ENCODE measurements at places on chromosomes 13 and 19.

DNA sequence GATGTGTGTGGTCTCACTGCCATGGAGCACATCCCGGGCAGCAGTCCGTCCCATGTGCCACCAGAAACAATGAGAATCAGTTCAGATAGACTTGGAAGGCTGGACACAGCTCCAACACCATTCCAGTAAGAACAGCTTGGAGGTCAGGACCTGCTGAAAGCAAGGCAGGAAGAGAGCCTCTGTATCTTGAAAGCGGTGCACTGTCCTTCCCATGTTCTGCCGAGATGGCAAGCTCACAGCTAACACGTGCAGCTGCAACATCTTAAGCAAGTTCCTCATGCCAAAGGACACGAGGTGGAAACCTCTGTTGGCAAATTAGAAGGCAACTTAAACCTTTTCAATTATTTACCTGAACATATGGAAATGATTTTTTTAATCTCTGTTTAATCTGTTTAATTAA lies 175.4 kb downstream of the DLEU7 start:
- DNase-seq: no peak

DNA sequence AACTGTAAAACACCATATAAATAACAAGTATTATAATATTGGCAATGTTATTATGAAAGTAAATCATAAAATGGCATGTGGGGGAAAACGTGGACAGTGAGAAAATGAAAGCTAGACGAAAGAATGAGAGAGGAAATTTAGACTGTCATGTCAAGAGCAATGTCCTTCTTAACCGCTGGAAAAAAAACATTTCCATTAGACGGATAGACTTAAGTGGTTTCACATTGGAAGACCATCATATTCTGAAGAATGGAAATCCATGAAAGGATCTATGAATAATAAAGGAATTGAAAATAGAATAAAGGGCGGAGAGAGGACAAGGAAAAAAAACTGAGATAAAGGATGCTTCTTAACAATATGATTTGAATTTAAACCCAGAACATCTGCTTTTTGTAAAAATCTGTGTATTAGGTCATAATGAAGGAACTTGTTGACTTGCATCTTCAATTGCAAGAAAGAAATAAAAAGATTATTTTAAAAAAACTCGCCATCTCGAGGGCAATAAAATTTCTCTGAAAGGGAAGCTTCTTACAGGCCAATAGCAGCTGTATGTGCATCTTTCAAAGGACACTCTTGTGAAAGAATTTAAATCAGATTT lies 90.6 kb downstream of the SPRY2 start:
- DNase-seq: no peak

DNA sequence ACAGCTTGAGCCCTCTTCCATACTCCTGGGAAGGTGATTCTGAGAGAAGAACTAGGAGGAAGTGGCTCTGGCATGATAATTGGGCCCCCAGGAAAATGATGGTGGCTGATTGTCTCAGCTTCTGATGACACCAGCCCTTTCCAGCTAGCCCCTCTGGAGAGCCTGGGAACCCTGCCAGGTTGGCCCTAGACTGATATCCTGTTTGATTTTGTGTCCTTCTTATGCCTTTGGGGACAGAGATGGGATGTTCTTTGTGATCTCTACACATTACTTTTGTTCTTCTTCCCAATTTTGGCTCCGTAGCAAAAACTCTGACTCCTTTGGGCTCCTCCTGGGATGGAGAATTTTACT lies 39.7 kb downstream of the ERICH6B start:
- peak; percentile 20 for DNase-seq

GRCh38 chr13:102399791-102400674 lies 1.8 kb downstream of the FGF14 start:
- DNase-seq: peak; percentile 26

GRCh38 chr19:14361824-14362223 lies 19.4 kb upstream of the ADGRE5 start:
- no peak for DNase-seq

- no peak for DNase-seq
Observed at GRCh38 chr13:44769686-44770085, 193.6 kb upstream of the TSC22D1 start.

DNA sequence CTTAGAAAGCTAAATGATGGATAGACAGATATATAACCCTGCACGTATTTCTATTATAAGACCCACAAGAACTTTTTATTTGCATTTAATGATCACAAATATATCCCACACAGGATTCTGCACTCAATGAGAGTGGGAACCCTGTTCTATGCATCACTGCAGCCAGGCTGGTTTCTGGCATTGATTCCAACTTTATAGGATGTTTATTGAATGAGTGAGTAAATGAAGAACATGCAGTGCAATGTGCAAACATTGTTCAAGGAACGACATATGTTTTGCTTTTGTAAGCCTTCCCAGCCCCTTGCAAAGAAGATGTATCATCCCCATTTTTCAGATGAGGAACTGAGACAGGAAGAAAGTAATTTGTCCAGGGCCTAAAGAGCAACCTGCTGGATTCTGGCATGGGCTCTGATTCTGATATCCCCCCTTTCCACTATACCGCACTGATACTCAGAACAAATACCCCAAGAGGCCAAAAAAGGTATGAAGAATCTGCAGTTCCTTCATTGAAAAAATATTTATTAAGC lies 246.3 kb downstream of the LACC1 start:
- no peak for DNase-seq

DNA sequence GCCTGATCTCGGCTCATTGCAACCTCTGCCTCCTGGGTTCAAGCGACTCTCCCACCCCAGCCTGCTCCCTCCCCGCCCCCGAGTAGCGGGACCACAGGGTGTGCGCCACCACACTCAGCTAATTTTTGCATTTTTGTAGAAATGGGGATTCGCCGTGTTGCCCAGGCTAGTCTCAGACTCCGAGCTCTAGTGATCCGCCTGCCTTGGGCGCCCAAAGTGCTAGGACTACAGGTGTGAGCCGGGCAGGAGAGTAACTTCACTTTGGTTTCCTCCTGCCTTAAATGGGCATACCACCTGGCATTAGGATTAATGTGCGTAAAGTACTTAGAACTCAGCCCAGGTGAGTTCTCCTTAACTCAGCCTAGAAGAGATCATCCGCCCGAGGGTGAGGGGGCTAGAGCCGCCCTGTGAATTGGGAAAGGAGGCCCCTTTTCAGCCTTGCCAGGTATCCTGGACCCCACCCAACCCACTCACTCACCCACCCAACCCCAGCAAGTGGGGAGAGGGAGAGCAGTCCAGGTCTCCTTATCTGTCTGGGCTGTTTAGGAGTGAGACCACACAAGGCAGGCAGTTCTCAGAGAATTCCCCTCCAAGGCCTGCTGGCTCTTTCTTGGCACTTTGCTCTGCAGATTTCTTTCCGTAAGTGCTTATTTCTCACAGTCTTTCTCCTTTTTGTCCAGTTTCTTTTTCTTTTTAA lies 1.2 kb upstream of the ZFP36 start:
- DNase-seq: no peak

DNA sequence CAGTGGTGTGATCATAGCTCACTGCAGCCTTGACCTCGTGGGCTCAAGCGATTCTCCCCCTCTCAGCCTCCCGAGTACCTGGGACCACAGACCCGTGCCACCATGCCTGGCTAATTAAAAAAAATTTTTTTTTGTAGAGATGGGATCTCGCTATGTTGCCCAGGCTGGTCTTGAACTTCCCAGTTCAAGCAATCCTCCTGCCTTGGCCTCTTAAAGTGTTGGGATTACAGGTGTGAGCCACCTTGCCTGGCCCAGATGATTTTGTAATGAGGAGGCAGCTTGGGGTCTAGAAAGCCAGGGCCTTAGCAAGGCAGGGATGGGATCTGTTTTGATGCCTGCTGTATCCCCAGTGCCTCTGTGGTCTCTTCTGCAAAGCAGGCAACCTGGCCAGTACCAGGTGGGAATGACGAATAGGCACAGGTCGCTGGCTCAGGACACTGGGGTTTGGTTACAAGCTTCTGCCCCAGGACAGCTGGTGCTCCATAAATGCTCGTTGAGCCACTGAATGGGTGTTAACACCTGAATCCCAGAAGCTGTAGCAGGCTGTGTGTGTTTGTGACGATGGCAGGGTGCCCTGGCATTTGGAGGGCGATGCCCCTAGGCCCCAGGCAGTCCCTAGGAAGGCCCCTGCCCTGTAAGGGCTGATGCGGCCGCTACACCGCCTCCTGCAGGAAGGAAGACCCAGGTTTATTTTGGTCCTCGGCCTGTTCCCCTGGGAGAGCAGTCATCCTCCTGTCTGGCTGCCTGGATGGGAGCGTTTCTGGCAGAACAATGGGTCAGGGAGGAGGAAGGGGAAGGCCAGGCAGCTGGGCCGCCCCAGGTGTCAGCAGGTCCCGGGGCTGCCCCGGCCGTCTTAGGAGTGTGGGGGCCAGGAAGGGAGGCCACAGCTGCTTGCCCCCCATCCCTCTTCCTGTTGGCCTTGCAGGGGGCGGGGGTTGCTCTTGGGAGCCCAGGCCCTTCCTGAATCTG lies 8.6 kb downstream of the TNFAIP8L1 start:
- no peak for DNase-seq

DNA sequence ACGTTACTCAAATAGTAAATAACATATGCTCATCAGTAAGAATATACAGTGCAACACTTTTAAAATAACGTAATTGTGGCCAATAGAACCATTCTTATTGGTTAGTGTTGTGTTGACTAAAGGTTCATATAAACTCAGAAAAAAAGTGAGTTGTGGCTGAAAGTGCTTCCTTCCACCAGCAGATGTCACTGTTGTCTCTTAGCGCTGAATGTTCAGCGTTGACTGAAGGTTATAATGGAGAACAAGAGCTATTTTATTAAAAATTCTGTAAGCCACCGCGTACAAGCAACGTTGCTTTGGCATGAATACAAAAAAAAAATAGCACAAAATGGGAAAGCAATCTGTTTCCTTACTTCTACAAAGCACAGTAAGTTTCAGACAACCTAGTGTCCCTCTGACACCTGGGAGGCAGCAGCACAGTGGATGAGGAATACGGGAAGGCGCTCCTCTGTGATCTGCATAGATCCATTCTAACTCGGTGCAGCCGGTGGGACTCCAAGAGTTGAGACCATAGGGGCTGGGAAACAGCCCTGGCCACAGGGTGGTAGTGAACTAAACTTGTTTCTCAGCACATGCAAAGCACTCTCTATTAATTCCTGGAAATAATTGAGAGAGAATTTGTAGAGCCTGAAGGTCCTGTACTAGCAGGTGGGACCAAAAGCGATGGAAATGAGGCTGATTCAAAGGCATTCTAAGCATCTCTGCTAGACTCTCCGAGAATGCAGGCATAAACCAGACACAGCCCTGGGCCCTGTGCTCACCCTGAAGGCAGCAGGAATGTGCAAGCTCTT lies 23.9 kb upstream of the OXGR1 start:
- peak; percentile 6 for DNase-seq

DNA sequence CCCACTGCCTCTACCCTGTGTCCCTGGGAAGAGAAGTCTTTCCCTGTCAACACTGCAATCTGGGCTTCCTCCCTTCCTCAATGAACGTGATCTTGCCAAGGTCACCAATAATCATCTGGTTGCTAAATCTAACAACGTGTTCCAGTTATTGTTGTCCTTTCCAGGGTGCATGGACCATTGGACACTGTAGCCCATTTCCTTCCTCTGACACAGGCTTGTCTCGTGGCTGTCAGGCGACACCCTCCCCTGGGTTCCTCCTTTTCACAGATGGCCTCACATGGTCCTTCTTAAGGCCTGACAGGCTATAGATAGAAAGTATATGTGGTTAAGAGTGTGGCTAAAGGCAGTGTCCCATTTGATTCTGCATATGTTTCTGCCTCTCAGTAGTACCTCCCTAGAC lies 67.7 kb upstream of the STARD13 start:
- no peak for DNase-seq

- DNase-seq: peak; percentile 40
Observed at GRCh38 chr19:5949792-5950305, 28.1 kb downstream of the RANBP3 start.

- DNase-seq: no peak
Observed at GRCh38 chr13:40377783-40378182, 288.7 kb downstream of the FOXO1 start.

DNA sequence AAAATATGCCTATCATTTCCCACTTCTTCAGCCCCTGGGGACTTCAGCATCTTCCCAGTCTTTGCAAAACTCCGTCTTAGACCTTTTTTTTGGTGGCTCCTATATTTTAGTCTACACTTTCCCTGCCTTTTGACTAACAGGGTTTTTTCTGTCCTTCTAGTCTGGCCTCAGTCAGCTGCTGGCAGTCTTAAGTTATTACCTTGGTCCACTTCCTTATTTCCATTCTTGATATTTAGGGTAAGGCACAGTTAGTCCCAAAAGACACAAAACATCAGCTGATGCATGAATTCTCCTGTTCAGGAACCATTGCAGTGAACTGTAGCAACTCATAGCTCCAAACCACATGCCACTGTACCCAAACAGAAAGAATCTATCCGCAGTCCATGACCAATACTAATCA lies 234.6 kb upstream of the RFC3 start:
- no peak for DNase-seq

DNA sequence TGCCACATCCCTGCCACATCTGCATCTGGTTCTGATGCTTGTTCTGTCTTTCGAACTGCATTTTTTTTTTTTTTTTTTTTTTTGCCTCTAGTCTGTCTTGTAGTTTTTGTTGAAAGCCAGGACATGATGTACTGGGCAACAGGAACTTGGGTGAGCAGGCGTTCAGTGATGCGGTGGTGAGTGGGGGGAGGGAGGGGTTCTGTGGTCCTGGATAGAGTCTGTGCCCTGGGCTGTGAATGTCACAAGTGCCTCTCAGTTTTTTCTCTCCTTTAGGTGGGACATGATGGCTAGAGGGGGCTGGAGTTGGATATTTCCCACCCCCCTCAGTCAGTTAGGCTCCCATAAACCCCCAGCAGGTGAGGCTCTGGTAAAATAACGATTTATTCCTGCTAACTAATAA lies 3.5 kb downstream of the CEACAM4 start:
- no peak for DNase-seq

- no peak for DNase-seq
Observed at GRCh38 chr13:30169442-30169841, 137.9 kb downstream of the KATNAL1 start.

- DNase-seq: no peak
Observed at GRCh38 chr19:31340042-31341025, 8.9 kb downstream of the TSHZ3 start.

DNA sequence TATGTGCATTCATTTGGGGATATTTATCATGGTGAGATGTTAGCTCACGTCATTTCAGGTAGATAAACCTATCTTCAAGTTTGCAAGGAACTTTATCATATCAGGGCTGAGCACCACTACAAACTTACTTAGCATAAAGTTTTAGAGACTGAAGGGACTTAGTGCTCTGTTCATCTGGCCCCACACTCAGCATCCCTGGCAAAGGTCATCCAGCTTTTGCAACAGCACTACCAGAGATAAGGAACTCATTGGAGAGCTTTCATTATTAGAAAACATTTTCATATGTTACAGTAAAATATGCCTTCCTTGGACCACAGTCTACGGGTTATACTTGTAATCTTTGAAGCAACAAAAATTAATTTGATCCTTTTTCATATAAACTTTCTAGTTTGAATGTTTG lies 263.4 kb downstream of the POU4F1 start:
- no peak for DNase-seq

DNA sequence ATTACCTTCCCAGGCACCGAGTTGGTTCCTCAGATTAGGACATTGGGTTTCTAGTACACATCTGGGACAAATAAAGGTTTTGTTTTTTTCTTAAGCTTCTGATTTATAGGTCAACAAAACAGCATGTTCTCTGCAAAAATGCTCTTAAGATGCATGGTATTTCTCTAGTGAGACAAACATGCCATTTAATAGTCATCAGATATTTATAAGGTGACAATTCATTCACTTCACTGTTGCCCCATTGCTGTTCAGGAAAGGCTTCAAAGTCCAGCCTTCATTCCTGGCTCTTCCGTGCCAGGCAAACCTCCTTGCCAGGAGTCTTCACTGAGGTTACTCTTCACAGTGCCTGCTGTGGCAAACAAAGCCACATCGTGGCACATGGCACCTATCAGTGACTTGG lies 156.3 kb upstream of the FNDC3A start:
- DNase-seq: no peak

- DNase-seq: no peak
Observed at GRCh38 chr13:31631071-31631470, 108.3 kb upstream of the RXFP2 start.
